ENCODE measurements at places on chromosomes 11 and 22.
A peak's percentile ranks its signal among the peaks of the same experiment; 100 is the strongest.

DNA sequence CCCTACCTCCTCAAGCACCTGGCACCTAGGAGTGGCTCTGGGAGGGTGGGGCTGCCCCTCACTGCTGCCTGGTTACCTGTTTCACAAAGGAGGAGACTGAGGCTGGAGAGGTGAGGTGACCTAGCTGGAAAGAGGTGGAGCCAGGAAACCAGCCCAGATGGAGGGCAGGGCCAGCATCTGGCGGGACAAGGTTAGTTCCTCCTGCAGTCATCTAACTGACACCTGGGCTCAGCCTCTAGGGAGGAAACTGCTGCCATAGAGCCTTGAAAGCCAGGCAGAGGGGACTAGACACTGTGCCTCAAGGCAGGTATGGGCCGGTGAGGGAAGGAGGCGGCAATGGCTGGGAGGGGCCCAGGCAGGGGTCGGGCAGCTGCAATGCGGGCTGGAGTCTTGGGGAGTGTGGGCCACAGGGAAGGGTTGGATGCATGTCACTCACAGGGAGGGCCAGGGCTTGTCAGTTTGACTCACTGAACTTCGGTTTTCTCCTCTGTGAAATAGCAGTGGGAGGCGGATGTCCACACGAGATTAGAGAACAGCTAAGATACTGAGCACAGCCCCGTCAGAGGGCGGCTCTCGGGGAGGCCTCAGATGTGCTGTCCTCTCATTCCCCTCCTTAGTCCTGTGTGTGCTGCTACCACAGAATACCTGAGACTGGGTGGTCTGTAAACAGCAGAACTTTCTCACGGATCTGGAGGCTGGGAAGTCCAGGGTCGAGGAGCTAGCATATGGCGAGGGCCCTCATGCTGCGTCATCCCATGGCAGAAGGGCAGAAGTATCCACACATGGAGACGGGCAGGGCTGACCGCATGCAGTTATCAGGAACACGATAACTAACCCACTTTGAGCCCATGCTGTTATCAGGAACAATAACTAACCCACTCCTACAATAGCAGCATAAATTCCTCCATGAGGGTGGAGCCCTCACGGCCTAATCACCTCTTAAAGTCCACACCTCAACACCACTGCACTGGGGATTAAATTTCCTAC lies 16.1 kb downstream of the MGAT3 start:
- DNase-seq = no peak

- no peak for DNase-seq
Observed at GRCh38 chr22:43411040-43411868, 560 bp upstream of the MPPED1 start.

- DNase-seq = no peak
Observed at GRCh38 chr22:25137577-25138525, 61.8 kb upstream of the CRYBB3 start.

GRCh38 chr11:74948546-74948897 lies 369 bp downstream of the XRRA1 start:
- DNase-seq = peak; percentile 40

GRCh38 chr11:14132312-14132711 lies 169.8 kb downstream of the SPON1 start:
- DNase-seq = peak; percentile 1

Data from EL (cell line).